Liver (tissue), 10 donors: ENCODE measurements at places on chromosomes 12 and 14. TPM values are rescaled to one million over a fixed set of nuclear protein-coding genes. Genes with fewer than 3 reads are reported as not detected.
A peak's percentile ranks its signal among the peaks of the same experiment; 100 is the strongest.

The IGFBP6 gene
- total RNA-seq: 1.6 TPM

The TAMALIN gene
- 1.9 TPM for total RNA-seq

- DNase-seq: no peak
Measured at GRCh38 chr12:115824936-115825602, 452.4 kb downstream of the MED13L start.

The KRT74 gene
- not detected for total RNA-seq

The RFLNA gene
- total RNA-seq: not detected

The SMIM41 gene
- total RNA-seq: 0.50 TPM

The VRTN gene
- not detected for total RNA-seq

GRCh38 chr12:49797449-49797776 is 30.8 kb downstream of the NCKAP5L start:
- no peak for DNase-seq

DNA sequence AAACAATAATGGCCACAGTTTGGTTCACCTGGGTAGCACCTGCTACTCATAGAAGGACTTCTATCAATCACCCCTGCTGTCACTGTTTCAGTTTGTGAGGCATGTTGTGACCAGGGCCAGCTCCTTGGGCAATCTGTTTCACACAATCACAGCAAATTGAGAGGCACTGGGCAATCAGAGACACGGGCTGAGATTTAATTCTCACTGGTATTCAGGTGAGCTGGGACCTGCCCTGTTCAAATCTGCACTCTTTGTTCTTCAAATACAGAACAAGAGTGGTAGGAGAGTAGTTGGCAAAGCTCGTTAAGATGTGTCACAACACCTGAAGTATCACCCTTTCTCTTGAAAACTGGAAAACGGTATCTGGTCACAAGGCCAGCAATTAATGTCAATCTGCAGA is 57.8 kb upstream of the NAP1L1 start:
- DNase-seq: no peak

DNA sequence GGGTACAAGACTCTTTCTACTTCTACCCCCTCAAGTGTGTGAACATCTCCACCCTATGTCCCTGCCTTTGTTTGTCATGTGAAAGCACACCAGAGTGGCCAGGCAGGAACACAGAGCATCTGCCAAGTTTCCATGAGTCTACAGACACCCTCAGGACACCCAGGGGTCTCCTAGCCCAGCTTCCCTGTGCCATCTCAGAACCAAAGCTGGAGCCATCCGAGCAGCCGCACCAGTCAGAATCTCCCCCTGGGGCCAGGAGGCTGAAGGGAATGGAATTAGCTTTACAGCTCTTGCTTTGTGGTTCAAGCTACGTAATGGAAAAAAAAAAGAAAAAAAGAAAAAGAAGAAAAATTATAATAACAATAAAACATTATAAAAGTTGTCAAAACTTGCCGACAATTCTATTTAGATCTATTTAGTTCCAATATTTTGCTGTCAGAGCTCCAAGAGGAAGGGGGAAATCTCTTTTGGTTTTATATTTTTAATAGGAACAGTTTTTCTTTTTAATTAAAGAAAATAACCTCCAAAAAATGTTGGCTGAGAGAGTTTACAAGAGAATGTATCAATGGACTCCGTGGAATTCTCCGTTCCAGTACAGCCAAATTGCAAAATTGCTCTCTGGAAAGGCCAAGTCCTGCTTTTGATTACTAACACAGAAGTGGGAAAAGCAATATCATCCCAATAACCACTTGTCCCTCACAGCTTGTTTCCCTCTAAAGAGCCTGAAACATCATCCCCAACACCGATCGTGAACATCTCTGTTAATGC is 37.1 kb downstream of the TBX5 start:
- no peak for DNase-seq

- DNase-seq: no peak
Measured at GRCh38 chr12:2185751-2186341, 133.1 kb downstream of the CACNA1C start.

DNA sequence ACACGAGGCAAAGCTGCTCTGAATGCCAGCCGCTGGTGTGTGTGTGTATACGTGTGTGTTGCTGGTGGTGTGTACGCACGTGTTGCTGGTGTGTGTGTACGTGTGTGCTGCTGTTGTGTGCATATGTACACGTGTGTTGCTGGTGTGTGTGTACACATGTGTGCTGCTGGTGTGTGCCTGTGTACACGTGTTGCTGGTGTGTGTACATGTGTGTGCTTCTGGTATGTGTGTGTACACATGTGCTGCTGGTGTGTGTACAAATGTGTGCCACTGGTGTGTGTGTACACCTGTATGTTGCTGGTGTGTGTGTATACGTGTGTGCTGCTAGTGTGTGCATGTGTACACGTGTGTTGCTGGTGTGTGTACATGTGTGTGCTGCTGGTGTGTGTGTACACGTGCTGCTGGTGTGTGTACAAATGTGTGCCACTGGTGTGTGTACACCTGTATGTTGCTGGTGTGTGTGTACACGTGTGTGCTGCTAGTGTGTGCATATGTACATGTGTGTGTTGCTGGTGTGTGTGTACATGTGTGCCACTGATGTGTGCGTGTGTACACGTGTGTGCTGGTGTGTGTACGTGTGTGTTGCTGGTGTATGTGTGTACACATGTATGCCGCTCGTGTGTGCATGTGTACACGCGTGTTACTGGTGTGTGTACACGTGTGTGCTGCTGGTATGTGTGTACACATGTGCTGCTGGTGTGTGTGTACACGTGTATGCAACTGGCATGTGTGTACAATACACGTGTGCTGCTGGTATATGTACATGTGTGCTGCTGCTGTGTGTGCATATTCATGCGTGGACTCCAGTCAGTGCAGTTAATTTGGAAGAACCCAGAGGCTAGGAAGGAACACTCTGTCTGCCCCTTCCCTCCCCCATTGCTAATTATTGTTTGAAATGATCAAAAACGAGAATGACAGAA is 47.2 kb downstream of the CACNA2D4 start:
- DNase-seq: peak; percentile 21

DNA sequence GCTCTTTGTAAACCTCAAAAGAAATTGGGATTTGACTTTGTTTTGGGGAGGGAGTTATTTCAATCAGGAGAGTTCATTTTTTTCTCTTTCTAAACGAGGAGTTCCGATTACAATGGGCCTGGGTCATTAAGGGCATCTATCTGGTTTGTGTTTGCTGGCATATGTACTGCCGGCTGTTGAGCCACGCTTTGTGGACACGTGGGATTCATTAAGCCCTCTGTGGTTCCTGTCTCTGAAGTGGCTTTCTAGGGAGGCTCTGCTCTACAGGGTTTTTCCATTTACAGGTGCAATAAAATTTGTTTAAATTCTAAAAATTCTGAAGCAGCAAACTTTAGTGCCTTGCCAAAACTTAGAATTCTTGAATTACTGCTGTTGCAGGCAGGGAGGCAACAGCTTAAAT is 57.9 kb downstream of the GNS start:
- no peak for DNase-seq

GRCh38 chr14:93381644-93382043 is 34.7 kb downstream of the COX8C start:
- no peak for DNase-seq

GRCh38 chr12:131140697-131141096 is 187.0 kb downstream of the ADGRD1 start:
- no peak for DNase-seq

The SDR9C7 gene
- total RNA-seq: not detected

DNA sequence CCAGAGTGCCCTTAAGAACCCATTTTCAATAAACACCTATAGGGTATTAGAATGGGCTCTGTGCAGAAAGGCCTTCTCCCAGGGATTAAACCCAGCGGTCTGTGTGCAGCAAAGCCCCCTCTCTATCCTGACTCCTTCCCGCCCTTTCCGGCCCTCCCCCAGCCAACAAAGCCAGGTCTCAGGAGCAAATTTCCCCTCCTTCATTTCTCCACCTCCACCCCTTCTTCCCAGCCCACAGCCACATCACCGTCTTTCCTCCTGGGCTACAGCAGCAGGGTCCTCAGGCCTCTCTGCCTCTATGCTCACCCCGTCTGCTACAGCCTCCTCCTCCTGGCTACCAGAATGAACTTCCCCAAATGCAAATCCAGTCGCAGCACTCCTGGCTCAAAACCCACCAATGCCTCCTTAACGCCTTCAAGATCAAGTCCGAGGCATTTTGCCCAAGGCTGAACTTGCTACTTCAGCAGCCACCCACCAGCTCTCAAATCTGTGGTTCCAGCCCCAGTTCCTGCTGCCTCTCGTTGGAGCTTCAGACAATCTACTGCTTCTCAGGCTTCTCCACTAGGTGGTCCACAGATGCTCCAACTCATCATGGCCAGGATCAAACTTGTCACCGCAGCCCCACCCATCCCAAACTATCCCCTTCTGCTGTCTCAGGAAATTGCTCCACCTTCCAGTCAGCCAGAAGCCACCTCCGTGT is 134.8 kb downstream of the BCL11B start:
- peak; percentile 24 for DNase-seq

The ANO4 gene
- 2.2 TPM for total RNA-seq

DNA sequence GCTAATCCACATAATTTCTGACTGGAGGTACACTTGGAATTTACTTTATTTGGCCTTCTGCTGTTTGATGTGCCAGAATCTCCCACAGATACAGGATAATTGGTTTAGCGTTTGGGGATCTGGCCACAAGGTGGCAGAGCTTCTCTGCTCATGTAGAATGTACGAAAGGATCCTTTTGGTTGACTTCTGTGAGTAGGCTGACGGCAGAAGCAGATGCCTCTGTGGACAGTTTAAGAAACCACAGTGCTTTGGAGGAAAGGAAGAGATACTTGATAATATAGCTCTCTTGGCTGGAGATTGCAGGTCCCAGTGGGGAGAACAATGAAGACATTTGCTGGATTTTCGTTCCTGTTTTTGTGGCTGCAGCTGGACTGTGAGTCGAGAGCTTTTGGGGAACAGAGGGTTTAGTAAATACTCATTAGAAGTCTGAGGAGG is 75.3 kb upstream of the OR4E1 start:
- DNase-seq: no peak

GRCh38 chr14:66503532-66503931 is 4.4 kb upstream of the GPHN start:
- DNase-seq: no peak

DNA sequence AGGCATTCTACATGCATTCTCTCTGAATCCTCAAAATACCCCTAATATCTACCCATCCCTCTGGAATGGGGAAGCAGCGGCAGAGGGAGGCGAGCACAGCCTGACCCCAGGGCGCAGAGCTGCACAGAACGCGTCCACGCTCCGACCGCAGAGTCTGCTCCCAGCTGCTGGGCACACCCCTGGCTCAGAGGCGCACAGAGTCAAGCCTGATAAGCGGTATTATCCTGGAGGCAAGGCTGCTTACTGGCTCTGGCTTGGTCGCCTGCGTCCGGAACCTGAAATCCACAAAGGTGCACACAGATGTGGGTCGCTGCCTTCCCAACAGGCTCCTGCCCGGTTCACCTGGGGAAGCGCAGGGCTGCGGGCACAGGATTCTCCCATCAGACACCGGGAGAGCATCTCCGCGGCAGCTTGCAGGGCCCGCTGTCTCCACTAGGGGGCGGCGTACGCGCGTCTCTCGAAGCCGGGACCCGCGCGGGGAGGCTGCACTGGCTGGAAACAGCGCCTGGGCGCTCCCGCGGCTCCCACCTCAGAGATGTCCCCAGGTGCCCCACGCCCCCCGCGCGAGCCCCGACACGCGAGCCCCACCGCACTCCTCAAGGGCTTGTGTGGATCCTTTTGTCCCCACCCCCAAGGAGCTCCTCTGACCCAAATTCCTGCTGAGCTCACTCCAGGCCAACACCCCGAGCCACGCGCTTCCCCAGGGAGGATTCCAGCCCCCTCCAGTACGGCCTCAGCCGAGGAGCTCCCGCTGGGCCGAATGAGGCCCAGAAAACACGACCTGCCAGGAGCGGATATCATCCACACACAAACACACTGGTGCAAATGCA is 120.1 kb upstream of the FZD10 start:
- DNase-seq: peak; percentile 74
